ENCODE measurements at places on chromosomes 11 and 22. TPM values are rescaled to one million over a fixed set of nuclear protein-coding genes. Genes with fewer than 3 reads are reported as not detected.

- no peak overlapping the region for H3K27ac ChIP-seq
- H3K4me3 ChIP-seq = no peak overlapping the region
- H3K4me1 ChIP-seq = peaks cover 4% of the 10 kb centered on the region
- H3K27me3 ChIP-seq = peaks cover 12% of the 10 kb centered on the region
These were observed 17.6 kb upstream of the CALCB start for GRCh38 chr11:15055620-15056356.

GRCh38 chr11:7020183-7020917 lies at the start of the genes NLRP14 and ZNF214:
TSS of gene NLRP14 (plus strand) at chr11:7020479. CDS start at chr11:7038587, 18,108 bp downstream.
TSS of gene ZNF214 (minus strand) at chr11:7020346. CDS start at chr11:7002835, 17,511 bp downstream.
- no peak within 1 kb of the TSS for H3K4me3 ChIP-seq
- no peaks in the 10 kb centered on the region for H3K36me3 ChIP-seq

DNA sequence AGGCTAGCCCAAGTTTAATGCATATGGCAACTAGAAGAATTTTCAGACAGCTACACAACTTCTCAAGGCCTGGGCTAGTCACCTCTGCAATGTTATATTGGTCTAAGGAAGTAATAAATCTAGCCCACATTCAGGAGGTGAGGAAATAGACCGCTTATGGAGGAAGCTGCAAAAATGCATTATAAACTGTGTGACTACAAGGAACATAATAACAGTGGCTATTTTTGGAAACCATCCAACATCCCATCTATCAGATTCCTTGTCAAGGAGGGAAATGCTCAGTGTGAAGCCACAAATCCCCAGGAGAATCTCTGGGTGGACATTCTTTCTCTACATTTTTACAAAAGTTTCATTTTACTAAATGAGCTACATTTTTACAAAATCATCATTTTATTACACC lies 76.1 kb downstream of the BBOX1 start:
- no peaks in the 10 kb centered on the region for H3K4me1 ChIP-seq
- no peak overlapping the region for H3K27ac ChIP-seq
- H3K27me3 ChIP-seq = no peaks in the 10 kb centered on the region
- no peak overlapping the region for H3K4me3 ChIP-seq
- DNase-seq = no peak

DNA sequence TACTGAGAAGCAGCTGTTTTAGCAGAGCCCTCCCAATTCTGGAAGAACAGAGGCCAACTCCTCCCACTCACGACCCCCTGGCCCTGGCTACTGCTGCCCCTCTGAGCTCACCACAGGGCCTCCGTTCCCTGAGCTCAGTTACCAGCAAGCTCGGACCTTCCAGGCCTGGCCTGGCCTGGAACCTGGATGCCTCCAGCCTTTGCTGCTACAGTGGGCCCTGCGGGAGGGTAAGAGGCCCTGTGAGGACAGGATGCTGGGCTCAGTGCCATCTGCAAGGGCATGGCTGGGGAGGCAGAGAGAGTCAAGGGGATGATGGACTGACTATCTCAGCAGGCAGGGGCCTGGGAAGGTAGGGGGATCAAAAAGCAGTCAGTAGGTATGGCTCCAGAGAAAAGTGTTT lies 209.9 kb upstream of the NCAM1 start:
- H3K27ac ChIP-seq = no peak overlapping the region
- H3K4me1 ChIP-seq = no peaks in the 10 kb centered on the region
- no peak for DNase-seq
- peaks cover 11% of the 10 kb centered on the region for H3K27me3 ChIP-seq
- no peak overlapping the region for H3K4me3 ChIP-seq
- no peaks in the 10 kb centered on the region for H3K36me3 ChIP-seq

EED gene
- total RNA-seq = 50.1 TPM

DNA sequence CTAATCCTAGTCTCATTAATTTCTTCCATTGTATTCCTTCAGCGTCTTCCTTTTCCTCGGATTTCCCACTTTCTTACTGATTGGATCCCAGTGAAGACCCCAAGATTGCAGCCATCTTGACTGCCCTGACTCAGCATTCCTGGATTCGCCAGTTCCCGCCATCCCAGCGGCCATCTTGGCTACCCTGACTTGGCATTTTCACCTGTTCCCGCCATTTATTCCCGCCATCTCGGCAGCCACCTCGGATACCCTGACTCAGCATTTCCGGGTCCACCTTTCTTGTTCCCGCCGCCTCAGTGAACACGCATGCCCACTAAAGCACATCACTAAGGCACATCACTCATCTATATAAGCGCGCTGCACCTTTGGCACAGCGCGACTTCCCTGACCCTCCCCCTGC lies 13.8 kb upstream of the OR56A3 start:
- H3K4me1 ChIP-seq = no peaks in the 10 kb centered on the region
- DNase-seq = no peak
- H3K36me3 ChIP-seq = no peaks in the 10 kb centered on the region
- H3K27ac ChIP-seq = no peak overlapping the region

DNA sequence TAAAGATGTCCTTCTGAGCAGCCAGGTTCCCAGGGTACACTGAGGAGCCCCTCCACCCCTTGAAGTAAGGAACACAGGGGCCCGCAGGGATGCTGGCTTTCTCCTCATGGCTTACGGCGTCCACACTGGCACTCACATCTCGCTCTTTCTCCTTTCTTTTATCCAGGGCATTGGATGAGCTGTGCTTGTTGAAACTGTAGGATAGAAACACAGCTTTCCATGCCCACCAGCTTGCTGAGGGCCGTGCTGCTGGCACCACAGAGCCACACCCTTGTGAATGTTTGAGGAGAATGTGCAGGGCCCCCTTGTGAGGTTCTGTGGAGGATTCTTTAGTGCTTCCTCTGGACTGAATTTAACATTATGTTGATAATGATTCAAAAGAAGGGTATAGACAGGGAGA lies 51.7 kb upstream of the B3GAT1 start:
- no peak overlapping the region for H3K4me3 ChIP-seq
- H3K27ac ChIP-seq = no peak overlapping the region
- H3K4me1 ChIP-seq = no peaks in the 10 kb centered on the region
- no peak for DNase-seq
- H3K27me3 ChIP-seq = peaks cover 21% of the 10 kb centered on the region
- no peaks in the 10 kb centered on the region for H3K36me3 ChIP-seq

- peaks cover 19% of the 10 kb centered on the region for H3K36me3 ChIP-seq
- no peak overlapping the region for H3K27ac ChIP-seq
- peaks cover 15% of the 10 kb centered on the region for H3K4me1 ChIP-seq
- H3K27me3 ChIP-seq = peaks cover 4% of the 10 kb centered on the region
- DNase-seq = no peak
These were observed 16.2 kb upstream of the OR10V1 start for GRCh38 chr11:59729834-59730233.

SPDYC gene
- total RNA-seq = not detected

TRPC6 gene
- not detected for total RNA-seq

Measured in activated CD8-positive, alpha-beta memory T cell treated with anti-CD3 and anti-CD28 coated beads, Interleukin-2, amount 10 ng/mL, durations not matched to agents 7 days and 5 days (primary cell).